ENCODE measurements at places on chromosomes 12 and 14.

GRCh38 chr12:71478270-71478669 lies 38.7 kb downstream of the LGR5 start:
- no peak for DNase-seq

DNA sequence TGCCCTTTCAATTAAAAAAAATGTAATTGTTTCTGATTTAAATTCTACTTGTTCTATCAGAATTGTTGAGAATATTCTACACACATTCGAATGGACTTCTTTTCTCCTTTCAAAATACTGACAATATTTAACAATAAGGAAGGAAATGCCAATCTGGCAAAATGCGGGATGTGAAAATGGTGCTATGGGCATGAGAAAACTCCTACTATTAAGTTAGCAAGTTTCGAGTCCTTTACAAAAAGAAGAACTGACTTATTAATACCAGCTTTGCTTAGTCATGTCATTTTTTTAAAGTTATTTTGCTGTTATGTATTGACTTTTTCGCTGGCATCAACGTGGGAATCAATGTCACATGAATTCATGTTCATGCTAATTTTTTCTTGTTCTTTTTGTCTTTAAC lies 31.7 kb upstream of the ARL1 start:
- DNase-seq, result no peak

GRCh38 chr12:21813751-21814150 lies 39.2 kb upstream of the KCNJ8 start:
- DNase-seq, result no peak

DNA sequence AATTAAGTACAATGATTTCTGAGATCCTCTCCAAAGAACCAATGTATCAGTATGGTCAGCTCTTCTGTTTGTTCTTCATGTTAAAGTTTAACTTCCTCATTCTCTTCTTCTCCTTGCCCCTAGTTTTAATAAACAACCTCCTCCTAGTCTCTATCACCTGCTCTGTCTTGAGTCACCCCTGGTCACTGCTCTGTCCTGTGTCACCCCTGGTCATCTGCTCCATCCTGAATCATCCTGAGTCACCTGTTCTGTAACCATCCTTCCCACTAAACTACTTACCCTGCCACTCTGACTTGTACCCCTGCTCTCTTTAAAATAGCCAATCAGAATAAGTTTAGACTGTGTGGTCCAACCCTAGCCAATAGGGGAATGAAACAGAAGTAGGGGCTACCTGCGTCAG lies 100.5 kb downstream of the ALG10B start:
- no peak for DNase-seq

- DNase-seq, result no peak
Observed at GRCh38 chr14:68464711-68465110, 328.2 kb downstream of the ZFP36L1 start.

GRCh38 chr14:102696856-102697495 lies 80.3 kb upstream of the TRAF3 start:
- no peak for DNase-seq

- DNase-seq, result no peak
Observed at GRCh38 chr12:15827136-15827535, 37.9 kb upstream of the EPS8 start.

GRCh38 chr12:90858252-90858651 lies 96.7 kb downstream of the CCER1 start:
- no peak for DNase-seq

GRCh38 chr14:67158566-67158965 lies 30.7 kb upstream of the GARIN2 start:
- DNase-seq, result no peak

DNA sequence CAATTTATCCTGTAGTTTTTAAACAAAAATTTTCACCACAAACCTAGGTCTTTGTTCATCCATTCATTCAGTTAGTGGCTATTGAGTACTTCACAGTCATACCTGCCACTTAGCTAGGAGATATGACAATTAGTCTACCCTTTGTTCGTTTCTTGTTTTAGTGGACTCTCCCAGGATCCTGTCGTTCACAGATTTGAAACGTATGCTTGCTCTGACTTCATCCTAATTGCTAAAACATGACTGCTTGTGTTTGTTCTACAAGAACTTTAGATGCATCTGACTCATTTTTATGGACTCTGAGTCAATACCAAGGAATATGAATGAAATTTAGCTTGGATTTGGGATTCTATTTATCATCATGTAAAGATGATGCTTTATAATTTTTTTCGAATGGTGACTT lies 69.5 kb downstream of the TBC1D30 start:
- DNase-seq, result no peak

DNA sequence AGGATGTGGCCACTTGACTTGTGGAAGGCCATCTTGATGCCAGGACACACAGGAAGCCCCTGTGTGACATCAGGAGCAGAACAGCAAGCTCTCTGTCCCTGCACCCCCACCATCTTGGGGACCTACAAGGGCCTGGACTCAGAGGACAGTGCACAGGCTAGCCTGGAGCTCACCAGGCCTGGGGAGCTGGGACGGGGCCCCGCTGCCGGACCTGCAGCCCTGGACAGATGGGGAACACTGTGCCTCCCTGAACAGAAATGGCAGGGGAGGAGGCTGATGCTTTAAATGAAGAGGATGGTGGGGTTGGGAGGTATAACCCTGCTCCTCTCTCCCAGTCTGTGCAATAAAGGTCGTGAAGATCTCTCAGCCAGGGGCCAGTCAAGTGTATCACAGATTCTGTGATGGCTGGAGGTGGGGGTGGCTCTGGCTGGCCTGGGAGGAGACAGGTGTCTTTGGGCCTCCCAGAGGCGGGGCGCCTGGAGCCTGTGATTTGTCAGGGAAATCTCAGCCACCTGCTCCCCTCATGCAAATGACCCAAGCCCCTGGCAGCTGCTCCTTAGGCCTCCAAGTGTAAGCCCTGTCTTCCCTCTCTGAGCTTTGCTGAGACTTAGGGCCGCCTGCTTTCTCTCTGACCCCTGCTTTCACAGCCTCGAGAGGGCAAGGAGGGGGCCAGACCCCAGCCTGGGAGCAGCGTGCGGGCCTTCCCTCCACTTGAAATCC lies 1.1 kb upstream of the GNB3 start:
- DNase-seq, result no peak

- no peak for DNase-seq
Observed at GRCh38 chr12:40375076-40375475, 150.3 kb downstream of the LRRK2 start.

DNA sequence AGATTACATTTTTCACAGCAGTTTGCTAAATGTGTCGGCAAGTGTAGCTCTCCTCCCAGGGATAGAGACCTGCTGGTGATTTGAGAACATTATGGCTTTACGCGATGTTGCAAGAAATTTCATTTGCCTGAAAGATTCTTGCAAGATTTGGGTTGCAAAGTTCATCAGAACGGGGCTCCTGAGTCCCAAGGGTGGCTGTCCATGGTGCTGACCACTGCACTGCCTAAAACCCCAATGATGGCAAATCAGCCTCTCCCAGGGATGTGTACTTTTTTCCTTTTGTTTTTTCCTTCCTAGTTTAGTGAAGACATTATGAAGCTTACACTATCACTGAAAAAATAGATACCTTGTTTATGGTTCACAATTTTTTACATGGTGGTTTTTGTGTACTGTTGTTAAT lies 85.4 kb downstream of the WSCD2 start:
- no peak for DNase-seq

DNA sequence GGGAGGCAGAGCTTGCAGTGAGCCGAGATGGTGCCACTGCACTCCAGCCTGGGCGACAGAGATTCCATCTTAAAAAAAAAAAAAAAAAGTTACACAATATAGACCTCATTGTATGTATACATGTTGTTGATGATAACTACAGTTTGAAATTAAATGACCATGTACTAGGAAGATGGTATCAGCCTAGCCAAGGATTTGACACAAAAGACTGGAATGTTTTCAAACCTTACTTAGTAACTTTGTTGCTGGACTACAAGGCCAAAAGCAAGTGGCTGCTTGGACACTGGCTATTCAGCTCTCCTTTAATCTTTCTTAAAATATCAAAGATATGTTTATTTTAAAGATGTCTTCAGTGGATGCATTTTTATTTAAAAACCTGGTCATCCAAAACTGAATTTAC lies 18.9 kb upstream of the NUDT4 start:
- DNase-seq, result no peak

- DNase-seq, result no peak
Observed at GRCh38 chr12:94795044-94795443, 144.7 kb upstream of the TMCC3 start.

DNA sequence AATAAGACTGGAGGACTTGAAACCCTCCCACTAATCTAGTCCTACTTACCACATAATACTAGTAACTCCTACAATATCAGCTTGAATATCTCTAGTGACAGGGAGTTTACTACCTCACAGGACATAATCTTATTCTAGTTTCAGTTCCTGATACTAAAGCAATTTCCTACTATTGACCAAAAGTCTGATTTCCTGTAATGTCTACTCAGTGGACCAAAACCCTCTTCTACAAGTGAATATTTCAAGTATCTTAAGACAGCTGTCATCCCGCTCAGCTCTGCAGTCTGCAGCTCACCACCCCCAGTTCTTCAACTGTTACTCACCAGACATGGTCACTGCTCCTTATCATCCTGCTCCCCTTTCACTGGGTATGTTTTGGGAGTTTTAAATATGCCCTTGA lies 70.8 kb upstream of the TMCC3 start:
- no peak for DNase-seq

DNA sequence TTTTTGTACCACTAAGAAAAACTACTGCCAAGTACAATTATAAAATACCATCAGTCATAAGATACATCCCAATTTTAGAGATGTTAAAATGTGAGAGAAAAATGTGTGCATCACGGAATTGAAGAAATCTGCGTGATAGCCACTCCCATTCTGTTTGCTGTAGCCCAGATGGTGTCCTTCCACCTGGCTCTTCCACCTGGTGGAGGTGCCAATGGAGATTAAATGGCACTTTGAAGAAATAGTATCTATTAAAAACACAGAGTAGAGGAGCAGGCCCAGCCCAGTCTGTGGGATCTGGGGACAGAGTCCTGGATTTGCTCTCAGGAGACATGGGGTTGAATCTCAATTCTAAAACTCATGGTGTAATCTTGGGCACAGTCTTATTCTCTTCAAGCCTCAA lies 35.5 kb downstream of the TSPAN11 start:
- DNase-seq, result no peak

- DNase-seq, result no peak
Observed at GRCh38 chr12:16610743-16611142, 4.8 kb upstream of the LMO3 start.

DNA sequence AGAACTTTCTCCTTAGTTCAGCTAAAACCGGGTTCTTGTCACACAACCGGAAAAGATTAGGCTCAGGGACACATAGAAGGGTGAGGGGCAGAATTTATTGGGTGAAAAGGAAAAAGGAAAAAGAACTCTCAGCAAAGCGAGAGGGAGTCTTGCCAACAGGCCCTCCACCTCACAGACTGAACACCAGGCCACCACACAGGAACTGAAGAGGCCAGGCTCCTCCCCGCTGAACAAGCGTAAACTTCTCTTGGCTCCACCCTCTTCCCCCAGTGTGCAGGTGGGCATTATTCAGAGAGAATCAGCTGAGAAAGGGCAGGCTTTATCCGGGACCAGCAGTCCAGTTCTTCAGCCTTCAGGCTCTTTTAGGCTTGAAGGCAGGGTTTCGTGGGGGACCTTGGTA lies 125.6 kb upstream of the FGD4 start:
- no peak for DNase-seq

All from activated effector memory CD4-positive, alpha-beta T cell treated with Interleukin-2 at 50 U/mL for 16 hours (primary cell).